DND-41 (cell line): ENCODE measurements at places on chromosomes 12 and 14.

- no peaks in the 10 kb centered on the region for H3K4me1 ChIP-seq
- no peak for DNase-seq
- no peaks in the 10 kb centered on the region for H3K36me3 ChIP-seq
- no peak overlapping the region for H3K4me3 ChIP-seq
- H3K27ac ChIP-seq: no peak overlapping the region
- H3K27me3 ChIP-seq: no peaks in the 10 kb centered on the region
These were observed 62.1 kb upstream of the MAP1LC3B2 start for GRCh38 chr12:116497051-116497591.

DNA sequence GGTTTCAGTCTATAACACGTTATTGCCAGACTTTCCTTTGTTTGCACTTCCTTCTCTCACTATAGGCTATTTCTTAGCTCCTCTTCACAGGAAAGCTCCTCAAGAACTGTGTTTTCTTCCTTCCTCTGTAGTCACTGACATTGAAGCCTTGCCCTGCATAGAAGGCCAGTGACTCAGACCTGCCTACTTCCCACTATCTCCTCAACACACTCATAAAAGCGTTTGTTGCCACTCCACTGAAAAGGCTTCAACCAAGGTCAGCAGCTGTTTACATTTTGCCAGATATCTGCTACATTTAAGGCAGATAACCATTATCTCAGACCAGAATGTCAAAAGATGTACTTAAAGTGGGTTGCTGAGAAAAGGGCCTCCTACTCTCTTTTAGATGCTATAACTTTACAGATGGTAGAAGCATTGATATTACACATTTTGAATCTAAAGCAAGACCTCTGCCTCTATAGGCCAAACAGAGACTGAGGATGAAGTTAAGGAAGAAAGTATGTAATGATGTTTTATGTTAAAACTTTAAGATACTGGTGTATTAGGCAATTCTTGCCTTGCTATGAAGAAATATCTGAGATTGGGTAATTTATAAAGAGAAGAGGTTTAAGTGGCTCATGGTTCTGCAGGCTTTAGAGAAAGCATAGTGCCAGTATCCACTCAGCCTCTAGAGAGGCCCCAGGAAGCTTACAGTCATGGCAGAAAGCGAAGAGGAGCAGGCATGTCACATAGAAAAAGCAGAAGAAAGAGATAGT is 233.3 kb upstream of the FLRT2 start:
- no peak overlapping the region for H3K4me3 ChIP-seq
- no peaks in the 10 kb centered on the region for H3K4me1 ChIP-seq
- DNase-seq: no peak
- no peak overlapping the region for H3K27ac ChIP-seq

- H3K36me3 ChIP-seq: no peaks in the 10 kb centered on the region
- no peak for DNase-seq
- H3K27me3 ChIP-seq: no peaks in the 10 kb centered on the region
- H3K4me1 ChIP-seq: no peaks in the 10 kb centered on the region
These were observed 240.3 kb downstream of the SLC15A4 start for GRCh38 chr12:128583453-128583852.

DNA sequence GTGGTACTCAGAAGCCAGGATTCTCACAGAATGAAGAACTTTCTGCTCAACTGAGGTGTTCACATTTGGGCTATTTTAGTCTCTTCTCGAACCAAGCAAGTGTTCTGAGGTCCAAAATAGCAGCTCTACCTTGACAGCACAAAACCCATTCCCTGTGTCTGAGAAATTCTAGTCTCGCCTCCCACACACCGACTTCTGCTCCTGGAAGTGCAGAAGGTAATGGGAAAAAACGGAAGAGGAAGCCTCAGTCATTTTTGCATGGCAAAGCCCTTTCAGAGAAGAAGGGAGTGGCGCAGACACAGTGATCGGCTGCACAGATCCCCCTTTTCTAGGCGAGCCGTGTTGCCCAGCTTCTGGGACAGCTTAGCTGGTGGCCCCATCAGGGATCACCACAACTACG is 31.2 kb upstream of the VPS33A start:
- H3K36me3 ChIP-seq: peaks cover 27% of the 10 kb centered on the region
- H3K27ac ChIP-seq: no peak overlapping the region
- no peak overlapping the region for H3K4me3 ChIP-seq
- no peak for DNase-seq
- H3K27me3 ChIP-seq: no peaks in the 10 kb centered on the region
- H3K4me1 ChIP-seq: no peaks in the 10 kb centered on the region

DNA sequence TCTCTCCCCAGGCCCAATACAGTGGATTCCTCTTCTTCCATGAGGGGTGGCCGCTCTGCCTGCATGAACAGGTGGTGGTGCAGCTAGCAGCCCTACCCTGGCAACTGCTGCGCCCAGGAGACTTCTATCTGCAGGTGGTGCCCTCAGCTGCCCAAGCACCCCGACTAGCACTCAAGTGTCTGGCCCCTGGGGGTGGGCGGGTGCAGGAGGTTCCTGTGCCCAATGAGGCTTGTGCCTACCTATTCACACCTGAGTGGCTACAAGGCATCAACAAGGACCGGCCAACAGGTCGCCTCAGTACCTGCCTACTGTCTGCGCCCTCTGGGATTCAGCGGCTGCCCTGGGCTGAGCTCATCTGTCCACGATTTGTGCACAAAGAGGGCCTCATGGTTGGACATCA is 3.8 kb downstream of the ARHGEF40 start:
- no peaks in the 10 kb centered on the region for H3K36me3 ChIP-seq
- H3K27ac ChIP-seq: no peak overlapping the region
- peaks cover 49% of the 10 kb centered on the region for H3K27me3 ChIP-seq
- no peak overlapping the region for H3K4me3 ChIP-seq

DNA sequence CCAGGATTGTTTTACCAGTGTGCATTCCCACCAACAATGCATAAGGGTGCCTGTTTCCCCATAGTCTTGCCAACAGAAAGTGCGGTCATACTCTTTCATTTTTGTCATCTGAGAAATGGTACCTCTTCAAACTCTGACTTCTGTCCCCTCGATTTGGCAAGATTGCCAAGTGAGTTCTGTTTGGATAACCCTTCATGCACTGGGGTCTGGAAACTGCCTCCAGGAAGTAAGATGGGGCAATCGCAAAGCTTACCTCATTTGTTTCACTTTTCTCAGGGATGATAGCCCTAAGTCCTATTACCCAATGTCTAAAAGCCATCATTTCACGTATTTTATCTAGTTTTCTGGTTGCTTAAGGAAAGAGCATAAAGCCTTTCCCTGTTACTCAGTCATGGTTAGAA is 28.6 kb upstream of the NR1H4 start:
- DNase-seq: no peak
- H3K4me1 ChIP-seq: no peaks in the 10 kb centered on the region
- no peaks in the 10 kb centered on the region for H3K36me3 ChIP-seq
- no peaks in the 10 kb centered on the region for H3K27me3 ChIP-seq

GRCh38 chr14:71705460-71705859 is 226.8 kb upstream of the RGS6 start:
- H3K4me1 ChIP-seq: peaks cover 24% of the 10 kb centered on the region
- peaks cover 44% of the 10 kb centered on the region for H3K36me3 ChIP-seq
- no peak overlapping the region for H3K4me3 ChIP-seq
- H3K27me3 ChIP-seq: no peaks in the 10 kb centered on the region
- H3K27ac ChIP-seq: no peak overlapping the region

GRCh38 chr12:117914686-117915085 is 54.1 kb downstream of the KSR2 start:
- no peak overlapping the region for H3K27ac ChIP-seq
- no peak overlapping the region for H3K4me3 ChIP-seq
- no peak for DNase-seq
- H3K36me3 ChIP-seq: no peaks in the 10 kb centered on the region

GRCh38 chr14:54591866-54592265 is 24.9 kb downstream of the SAMD4A start:
- H3K4me1 ChIP-seq: no peaks in the 10 kb centered on the region
- H3K27me3 ChIP-seq: peaks cover 14% of the 10 kb centered on the region
- DNase-seq: no peak
- no peak overlapping the region for H3K27ac ChIP-seq

DNA sequence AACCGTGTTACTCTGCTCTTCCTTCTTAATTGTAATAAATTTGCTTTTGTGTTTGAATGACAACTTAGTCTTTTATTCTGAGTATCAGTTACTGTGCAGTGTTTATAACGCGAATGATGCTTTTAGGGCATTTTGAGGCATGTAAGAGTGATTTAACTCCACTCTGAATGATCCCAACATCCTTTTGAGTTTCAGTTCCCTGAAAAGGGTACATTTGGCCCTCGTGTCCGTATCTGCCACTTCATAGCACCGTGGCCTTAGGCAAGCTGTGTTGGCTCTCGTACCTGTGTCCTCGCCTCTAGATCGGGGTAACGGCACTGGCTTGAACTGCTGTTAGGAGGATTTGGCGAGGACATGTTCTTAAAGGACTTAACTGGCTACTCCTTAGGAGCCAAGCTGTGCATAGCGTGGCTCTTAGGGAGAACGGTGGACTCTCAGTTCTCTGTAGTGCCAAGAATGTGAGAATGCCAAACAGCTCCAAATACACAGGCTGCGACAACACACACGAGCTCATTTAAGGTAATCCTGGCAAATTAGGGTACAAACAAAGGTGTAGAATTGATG is 92.0 kb downstream of the PPP2R5C start:
- H3K4me3 ChIP-seq: no peak overlapping the region
- peaks cover 41% of the 10 kb centered on the region for H3K36me3 ChIP-seq
- H3K27me3 ChIP-seq: no peaks in the 10 kb centered on the region
- peak overlapping the region; percentile 40 for H3K27ac ChIP-seq
- no peak for DNase-seq
- H3K4me1 ChIP-seq: peaks cover 13% of the 10 kb centered on the region

GRCh38 chr12:65822732-65823512 is 1.4 kb upstream of the HMGA2 start:
- no peak for DNase-seq
- no peak overlapping the region for H3K4me3 ChIP-seq
- H3K4me1 ChIP-seq: no peaks in the 10 kb centered on the region
- H3K36me3 ChIP-seq: no peaks in the 10 kb centered on the region
- no peak overlapping the region for H3K27ac ChIP-seq
- no peaks in the 10 kb centered on the region for H3K27me3 ChIP-seq

- no peak overlapping the region for H3K27ac ChIP-seq
- H3K36me3 ChIP-seq: no peaks in the 10 kb centered on the region
- H3K27me3 ChIP-seq: peaks cover 3% of the 10 kb centered on the region
- H3K4me3 ChIP-seq: no peak overlapping the region
- DNase-seq: no peak
- H3K4me1 ChIP-seq: no peaks in the 10 kb centered on the region
These were observed 67.2 kb downstream of the SLC8A3 start for GRCh38 chr14:70121521-70121920.

DNA sequence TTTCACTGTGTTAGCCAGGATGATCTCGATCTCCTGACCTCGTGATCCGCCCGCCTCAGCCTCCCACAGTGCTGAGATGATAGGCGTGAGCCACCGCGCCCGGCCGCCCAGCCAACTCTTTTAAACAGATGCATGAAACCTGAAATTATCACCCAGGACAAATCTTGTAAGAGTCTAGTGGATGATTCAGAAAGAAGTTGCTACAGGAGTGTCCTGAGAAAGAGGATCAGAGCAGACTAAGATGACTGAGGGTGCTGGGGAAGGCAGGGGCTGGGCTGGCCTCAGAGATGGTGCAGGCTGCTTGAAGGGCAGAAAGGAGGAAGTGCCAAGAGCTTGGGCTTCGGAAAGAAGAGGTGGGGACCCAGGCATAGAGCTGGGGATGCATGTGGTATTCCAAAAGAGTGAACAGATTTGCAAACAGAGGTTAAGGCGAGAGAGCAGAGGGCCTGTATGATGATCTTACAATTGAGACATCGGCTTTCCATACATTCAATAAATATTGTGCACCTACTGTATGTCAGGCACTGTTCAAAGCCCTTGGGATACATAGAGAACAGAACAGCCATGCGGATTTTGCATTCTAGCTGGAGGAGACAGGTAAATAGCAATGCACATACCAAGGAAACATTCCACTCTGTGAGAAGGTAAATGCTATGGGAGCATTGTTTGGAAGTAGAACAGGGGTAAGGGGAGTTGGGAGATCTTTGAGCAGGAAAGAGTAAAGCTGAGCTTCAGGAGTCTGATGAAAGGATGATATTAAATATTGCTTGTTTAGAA is 7.4 kb upstream of the CD9 start:
- DNase-seq: no peak
- H3K4me1 ChIP-seq: no peaks in the 10 kb centered on the region
- no peak overlapping the region for H3K4me3 ChIP-seq
- no peaks in the 10 kb centered on the region for H3K36me3 ChIP-seq
- no peak overlapping the region for H3K27ac ChIP-seq
